ENCODE measurements at places on chromosomes 7 and 10.

- DNase-seq = peak; percentile 43
Observed at GRCh38 chr7:151925446-151926335, 30.6 kb upstream of the GALNTL5 start.

DNA sequence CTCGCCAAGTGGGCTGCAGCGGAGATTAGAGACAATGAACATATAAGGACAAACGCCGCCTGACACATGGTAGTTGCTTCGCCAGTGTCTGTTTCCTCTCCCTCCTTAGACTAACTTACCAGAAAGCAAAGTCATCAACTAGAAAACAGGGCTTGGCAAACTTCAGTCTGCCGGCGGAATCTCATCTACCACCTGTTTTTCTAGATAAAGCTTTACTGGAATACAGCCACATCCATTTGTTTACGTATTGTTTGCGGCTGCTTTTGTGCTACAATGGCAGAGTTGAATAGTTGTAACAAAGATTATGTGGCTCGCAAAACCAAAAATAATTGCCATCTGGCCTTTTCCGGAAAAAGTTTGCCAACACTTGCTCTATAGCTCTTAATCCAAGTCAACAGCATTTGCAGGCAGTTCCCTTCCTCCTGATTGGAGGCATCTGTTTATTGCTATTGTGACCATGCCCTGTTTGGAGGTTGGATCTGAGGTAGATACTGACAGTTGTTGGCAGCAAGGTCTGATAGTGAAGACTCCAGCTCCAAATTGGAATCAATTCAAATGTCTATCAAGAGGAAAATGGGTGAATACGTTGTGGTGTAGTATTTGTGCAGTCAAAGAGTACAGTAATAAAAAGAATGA is 260.6 kb downstream of the POU6F2 start:
- DNase-seq = peak; percentile 8

- DNase-seq = peak; percentile 90
Observed at GRCh38 chr7:131620673-131621609, 64.5 kb upstream of the PODXL start.

DNA sequence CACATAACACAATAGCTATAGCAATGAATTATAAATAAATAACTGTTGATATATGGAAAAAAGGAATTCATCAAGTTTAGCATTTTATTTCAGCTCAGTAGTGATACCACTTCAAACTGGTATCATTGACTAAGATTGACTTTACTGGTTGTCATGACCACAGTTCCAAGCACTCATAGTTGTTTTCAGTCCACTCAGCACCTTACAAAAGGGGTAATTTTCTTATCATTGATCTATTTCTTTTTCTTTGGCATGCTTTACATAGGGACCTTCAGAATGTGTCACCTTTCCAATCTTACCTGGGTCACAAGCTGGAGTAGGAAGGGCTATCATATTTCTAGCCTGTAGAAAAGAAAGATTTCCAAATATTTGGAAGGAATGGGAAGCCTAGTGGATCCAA is 275.5 kb upstream of the TMEM229A start:
- no peak for DNase-seq

- no peak for DNase-seq
Observed at GRCh38 chr7:84190016-84190705, 4.4 kb downstream of the SEMA3A start.

DNA sequence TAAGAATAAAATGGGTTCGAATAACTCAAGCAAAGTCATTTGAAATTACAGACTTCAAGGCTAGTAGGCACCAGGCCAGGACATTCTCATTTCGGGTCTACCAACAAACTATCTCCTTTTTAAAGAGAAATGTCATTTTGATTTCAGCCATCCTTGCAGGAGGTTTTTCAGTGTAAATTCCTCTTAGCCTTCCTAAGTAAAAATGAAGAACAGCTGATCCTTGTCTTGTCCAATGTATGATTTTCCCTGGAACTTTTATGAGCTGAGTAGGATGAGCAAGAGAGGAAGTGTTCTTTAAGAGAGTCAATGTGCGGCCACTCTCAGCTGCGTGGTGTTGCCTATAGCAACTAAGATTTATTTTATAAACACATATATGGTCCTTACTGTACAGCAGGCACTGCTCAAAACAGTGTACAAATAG is 110.1 kb downstream of the PLCE1 start:
- DNase-seq = peak; percentile 57

DNA sequence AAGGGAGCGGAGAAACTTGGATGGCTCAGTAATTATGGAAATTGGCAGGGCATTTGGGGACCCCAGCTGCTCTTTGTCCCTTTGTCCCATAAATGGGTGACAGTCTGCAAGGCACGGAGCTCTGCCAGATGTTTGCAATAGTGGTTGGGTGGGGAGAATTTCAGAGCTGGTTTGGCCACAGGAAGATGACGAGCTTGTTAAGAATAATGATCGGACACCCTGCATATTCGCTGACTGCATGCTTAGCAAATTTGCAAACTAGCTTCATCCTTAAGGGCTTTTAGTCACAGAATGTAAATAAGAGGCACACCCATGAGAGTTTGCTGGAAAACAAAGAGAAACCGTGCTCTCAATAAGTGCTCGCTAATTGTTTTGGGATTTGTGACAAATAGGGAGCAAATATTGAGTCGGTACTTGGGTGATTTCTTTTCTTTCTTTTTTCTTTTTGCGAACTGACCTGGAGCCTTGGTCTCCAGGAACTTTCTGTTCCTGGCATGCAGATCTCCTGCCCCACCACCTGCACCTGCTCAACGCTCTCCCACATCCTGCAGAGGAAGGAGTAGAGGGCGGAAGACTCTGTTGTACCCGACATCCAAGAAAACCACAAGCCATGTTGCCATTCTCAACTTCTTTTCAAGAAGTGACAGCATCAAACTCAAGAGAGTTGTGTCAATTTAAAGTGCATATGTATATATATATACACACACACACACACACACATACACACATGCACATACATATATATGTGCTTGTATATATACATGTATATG is 238.9 kb downstream of the CAMK1D start:
- no peak for DNase-seq

GRCh38 chr7:54960517-54960916 is 58.3 kb upstream of the EGFR start:
- peak; percentile 68 for DNase-seq

DNA sequence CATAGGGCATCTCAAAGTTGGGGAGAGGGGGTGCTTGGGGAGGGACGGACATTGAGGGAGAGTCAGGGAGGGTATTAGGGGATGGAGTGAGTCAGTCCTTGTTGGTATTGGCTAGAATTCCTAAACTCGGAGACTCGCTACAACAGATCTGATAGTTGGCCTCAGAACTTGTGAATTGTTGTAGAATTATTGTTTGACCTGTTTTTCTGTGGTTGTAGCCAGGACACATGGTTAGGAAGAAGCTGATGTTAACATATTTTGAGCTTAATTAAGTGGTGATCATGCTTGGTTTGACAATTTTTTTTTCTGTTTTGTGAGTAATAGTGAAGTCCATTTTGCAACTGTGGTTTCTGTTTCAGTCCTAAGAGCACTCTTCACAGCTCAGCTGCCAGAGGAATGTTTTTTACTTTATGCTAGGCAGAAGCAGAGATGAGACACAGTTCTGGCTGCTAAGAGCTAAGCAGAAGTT is 1190.3 kb upstream of the C7orf33 start:
- peak; percentile 78 for DNase-seq

GRCh38 chr7:148963583-148964482 is 64.5 kb downstream of the PDIA4 start:
- DNase-seq = no peak

- DNase-seq = peak; percentile 14
Observed at GRCh38 chr7:83162402-83163256, at the start of gene PCLO. PCLO (minus strand) TSS chr7:83162884; CDS start chr7:83162592, 292 bp downstream.

DNA sequence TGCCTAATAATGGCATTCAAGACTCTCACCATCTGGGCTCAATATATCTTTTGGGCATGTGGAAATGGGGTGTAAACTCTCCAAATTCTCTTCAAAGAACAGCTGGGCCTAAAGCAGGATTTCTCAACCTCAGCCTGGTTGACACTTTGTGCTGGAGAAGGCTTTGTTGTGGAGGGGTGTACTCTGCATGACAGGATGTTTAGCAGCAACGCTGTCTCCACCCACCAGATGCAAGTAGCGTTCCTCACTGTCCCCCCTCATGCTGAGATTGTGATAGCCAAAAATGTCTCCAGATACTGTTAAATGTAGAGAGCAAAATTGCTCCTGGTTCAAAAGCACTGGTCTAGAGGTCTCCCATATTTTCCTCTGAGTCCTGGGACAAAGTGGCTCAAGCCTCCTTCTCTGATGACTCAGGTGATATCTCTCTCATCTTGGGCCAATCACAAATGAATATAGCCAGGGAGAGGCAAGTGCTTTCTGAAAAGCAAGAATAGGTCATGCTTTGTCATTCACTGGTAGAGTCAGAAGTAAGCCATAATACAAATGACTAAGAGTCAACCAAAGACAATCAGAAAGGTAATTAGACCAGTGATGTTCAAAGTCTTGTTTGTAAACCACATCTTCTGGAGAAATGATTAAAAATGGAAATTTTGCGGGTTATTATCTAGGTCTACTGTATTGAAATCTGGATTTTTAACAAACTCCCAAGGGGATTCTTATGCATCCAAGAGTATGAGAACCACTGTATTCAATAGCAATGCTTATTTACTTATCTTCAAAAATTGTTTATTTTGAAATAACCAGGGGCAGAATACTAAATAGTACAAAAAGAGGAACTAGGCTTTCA is 330.8 kb downstream of the PTEN start:
- DNase-seq = peak; percentile 29

DNA sequence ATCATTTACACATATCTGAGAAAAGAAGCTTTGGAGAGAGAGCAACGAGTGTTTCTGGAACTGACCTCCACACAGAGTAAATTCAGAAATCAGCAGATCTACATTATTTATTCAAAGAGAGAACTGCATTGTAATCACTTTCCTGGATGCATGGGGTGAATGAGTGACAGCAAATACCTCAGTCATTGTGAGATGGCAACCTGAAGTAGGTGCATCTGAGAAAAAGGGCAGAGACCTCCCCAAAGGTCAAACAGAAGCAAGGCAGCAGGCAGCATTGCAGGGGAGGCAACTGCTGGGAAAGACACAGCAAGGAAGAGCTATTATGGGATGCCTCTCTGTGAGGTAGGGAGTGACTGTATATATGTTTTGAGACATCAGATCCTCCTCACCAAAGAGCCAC is 26.5 kb upstream of the SMIM30 start:
- DNase-seq = no peak

- DNase-seq = no peak
Observed at GRCh38 chr7:11281953-11282352, 308.3 kb downstream of the PHF14 start.

DNA sequence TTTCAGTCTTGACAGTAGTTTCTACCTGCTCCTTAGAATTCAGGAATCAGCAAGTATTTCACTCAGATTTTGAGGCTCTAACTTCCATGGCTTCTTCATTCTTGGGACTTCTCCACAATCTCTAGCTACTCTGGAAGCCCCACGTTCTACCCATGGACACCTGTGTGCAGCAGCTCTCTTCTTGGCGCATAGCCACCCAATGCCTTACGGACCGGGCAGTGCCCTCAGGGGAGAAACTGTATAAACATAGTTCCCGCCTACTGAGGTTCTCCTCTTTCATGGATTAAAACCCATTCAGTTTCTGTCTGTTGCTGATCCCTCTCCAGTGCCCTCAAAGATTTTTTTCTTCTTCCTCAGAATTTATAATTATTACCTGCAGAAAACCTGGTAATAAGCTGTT is 177.1 kb downstream of the SORCS1 start:
- no peak for DNase-seq

- no peak for DNase-seq
Observed at GRCh38 chr7:141590666-141591065, 39.5 kb downstream of the AGK start.

- DNase-seq = no peak
Observed at GRCh38 chr10:87930934-87931835, 67.8 kb downstream of the PTEN start.

- no peak for DNase-seq
Observed at GRCh38 chr7:132131196-132131595, 445.1 kb downstream of the PLXNA4 start.

GRCh38 chr10:123272171-123272570 is 118.0 kb downstream of the BUB3 start:
- no peak for DNase-seq

GRCh38 chr7:42522227-42522991 is 285.4 kb upstream of the GLI3 start:
- no peak for DNase-seq

GRCh38 chr7:25656071-25656470 is 427.8 kb upstream of the NPVF start:
- DNase-seq = no peak

DNA sequence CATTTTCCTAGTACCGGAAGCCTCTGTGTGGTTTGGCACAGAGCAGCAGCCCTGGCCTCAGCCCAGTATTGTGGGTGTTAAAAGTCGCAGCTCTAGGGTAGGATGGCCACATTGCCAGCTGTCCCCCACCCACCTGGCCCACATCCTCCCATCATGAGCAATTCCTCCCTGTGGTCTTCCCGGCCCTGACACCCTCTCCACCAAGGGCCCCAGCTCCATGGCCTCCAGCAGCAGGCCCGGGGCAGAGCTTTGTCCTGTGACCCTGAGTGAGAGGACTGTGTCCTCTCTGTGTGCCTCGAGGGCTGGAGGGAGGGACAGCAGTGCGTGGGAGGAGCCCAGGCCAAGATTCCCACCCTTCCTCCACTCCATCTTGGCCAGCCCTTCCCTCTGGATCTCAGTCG is 93.7 kb downstream of the MYL10 start:
- DNase-seq = peak; percentile 29

GRCh38 chr7:129074361-129074871 is 19.5 kb upstream of the TNPO3 start:
- no peak for DNase-seq

GRCh38 chr7:20786049-20786412 is 655 bp downstream of the SP8 start:
- DNase-seq = no peak

DNA sequence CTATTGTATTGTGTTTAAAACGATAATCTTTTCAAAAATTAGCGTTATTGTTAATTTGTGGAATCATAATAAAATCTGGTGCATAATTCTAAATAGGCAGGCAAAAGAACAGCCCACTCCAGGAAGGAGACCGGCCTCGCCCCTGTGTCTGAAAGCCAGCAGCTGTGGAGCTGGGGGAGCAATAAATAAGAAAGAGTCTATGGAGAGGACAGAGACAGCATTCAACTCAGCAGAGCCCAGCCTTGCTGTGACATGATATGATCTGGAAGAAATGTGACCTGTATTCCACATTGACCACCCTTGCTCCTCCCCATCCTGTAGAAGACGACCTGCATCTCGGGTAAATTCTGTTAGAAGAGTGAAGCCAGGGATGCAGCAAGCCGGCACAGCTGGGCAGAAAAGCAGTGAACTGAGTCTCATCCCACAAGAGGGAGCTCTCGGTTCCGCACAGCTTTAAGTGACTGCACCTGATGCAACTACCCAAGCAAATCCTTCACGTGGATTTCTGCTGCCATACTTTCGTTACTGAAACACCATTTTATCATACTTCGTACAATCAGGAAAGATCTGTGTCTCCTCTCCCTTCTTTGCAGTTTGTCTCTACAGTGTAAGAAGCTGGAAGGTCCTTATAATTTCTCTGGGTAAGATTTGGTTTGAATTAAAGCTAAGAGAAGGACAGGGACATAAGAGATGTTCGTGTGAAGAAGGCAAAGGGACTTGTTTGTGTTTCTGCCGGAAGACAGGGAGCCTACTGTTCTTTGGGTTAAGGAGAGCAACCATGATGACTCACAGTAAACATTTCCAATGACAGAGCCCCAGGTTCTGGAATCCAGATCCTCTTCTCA is 427.1 kb downstream of the GPAM start:
- DNase-seq = peak; percentile 80

Data from LHCN-M2 (cell line).